M059J (cell line): ENCODE measurements at places on chromosomes 5 and 9.

DNA sequence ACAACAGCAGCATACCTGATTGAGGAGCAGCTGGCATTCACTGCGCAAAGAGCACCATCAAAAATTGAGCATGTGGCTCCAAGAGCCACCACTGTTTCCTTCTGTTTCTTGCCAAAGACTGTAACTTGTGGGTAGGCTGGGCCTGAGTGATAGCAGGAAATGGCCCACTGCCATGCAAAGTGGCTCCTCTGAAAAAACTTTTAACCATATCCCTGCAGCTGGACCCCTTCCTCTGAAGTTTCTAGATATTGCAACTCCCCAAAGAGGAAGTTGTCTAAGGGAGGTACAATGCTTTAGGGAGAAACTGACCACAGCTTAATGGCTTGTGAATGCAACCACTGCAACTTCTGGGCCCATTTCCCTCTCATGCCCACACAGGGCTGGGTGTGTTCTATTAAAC, 355.4 kb upstream of the PDE4D start:
- peak; percentile 37 for DNase-seq

DNA sequence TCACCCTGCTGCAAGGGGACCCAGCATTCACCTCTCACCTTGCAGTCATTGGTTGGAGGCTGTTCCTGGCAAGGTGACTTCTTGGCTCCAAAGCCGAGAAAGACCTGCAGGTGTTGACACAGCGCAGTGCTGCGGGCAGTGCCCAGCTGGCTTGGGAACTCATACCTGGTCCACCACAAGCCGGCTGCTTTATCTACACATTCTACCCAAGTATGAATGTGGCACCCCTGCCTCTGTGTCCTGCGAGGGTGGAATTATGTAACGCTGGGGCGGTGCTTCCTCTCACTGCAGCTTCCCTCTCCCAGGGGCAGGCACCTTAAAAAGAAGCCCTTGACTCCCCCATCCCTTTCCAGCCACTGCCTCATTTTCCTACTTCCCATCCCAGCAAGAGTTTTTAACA, 2.5 kb upstream of the ZMYND19 start:
- no peak for DNase-seq

GRCh38 chr5:134945041-134945440, 22.7 kb upstream of the CATSPER3 start:
- DNase-seq, result no peak

DNA sequence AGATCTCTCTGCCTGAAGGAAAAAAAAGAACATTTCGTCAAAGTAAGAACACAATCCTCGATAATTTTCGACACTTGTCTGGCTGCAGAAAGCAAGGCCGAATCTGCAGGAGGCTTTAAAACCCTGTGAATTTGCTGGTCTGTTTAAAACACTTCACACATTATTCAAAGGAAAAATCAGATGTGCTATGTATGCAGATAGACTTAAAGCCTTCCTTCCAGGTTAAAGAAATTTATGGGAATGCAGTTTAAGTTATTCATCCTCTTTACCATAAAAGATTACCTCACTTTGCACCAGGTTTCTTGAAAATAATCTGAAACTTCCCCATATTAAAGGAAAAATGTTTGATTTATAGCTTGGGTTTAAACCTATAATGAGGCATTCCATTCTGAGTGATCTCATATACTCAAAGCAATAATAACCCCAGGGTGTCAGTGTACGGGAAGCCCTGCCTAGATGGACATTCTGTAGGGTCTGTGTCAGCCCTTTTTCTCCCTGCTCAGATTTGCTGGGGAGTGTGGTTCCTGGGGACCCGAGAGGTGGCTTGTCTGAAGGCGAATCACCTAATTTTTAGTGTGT, 323.5 kb upstream of the SLC24A2 start:
- DNase-seq, result peak; percentile 5

GRCh38 chr9:105416840-105417239, 31.0 kb upstream of the FSD1L start:
- DNase-seq, result no peak

DNA sequence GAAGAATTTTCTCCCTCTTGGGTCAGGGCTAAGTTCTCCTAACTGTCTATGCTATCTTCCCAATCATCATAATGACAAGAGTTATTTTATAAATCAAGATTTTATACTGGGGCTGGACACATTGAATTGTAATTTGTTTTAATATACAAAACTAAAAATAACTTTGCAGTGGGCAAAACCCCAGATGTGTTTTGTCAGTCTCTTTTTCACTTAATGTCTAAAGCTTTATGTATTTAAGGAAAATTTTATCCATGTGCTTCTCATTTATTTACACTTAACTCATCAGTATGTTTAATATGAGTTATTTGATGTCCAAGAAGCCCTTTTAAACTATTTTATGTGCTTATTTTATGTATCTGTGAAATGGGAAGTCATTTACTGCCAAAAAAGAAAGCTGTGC, 362.8 kb upstream of the ADAMTSL1 start:
- DNase-seq, result no peak
